Coronary artery (tissue), 2 donors: ENCODE measurements at places on chromosomes 5 and 9.

DNA sequence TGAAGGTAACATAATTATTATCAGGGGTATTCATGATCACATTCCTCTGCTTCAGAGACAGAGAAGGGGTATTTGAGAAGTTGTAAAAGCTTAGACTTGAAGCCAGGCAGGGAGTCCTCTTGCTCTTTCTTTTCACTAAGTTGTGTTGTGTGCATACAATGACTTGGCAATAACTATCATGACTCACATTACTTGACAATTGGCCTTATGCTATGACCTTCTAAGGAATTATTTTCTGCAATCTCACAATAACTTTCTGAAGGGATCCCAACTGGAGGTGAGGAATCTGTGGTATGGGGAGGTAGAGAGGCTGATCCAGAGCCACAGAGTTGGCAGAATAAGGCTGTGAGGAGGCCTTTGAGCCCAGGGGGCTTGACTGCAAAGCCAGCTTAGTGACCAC is 622.3 kb downstream of the MTRR start:
- DNase-seq, result no peak

- no peak for DNase-seq
Observed at GRCh38 chr5:58081435-58081834, 378.5 kb downstream of the PLK2 start.

DNA sequence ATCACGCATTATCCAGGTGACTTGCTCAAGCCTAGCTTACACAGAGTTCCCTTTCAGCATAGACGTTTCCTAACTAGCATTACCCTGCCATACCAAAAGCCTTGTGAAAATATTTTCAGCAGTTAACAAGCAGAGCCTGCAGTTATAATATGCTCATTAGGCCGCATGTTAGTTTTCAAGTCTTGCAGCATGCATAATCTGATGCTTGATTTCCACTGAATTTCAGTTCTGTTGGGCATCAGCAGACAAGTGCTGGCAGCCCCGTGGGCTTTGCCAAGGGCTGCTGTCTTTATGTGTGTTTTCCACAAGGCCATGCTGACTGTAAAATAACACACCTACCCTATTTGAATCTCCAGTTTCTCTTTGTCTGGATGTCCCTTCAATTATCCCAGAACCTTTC is 491.0 kb upstream of the WWC1 start:
- DNase-seq, result no peak

DNA sequence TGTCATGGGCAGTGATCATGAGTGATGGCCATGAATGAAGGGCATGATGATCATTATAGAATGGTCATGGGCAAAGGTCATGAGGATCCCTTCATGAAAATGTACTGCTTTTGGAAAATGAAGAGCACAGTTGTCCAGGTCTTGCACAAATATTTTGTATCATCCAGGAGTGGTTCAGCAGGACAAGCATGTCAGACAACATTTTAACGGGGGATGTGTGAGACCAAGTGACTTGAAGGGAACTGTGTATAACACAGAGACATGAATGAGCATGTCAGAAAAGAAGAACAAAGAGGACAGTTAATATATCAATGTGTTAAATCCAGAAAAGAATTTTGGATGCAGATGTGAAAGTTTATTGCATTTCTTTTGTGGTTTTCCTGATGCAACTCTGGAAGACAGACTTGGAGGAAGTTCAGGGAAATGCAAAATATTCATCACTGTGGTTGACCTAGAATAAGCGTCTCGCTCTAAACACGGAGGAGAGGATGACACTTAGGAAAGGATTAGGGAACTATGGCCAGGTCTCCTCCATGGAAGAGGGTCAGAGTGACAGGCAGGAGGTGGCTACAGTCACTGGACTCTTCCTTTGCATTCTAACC is 116.1 kb upstream of the IRX4 start:
- no peak for DNase-seq

DNA sequence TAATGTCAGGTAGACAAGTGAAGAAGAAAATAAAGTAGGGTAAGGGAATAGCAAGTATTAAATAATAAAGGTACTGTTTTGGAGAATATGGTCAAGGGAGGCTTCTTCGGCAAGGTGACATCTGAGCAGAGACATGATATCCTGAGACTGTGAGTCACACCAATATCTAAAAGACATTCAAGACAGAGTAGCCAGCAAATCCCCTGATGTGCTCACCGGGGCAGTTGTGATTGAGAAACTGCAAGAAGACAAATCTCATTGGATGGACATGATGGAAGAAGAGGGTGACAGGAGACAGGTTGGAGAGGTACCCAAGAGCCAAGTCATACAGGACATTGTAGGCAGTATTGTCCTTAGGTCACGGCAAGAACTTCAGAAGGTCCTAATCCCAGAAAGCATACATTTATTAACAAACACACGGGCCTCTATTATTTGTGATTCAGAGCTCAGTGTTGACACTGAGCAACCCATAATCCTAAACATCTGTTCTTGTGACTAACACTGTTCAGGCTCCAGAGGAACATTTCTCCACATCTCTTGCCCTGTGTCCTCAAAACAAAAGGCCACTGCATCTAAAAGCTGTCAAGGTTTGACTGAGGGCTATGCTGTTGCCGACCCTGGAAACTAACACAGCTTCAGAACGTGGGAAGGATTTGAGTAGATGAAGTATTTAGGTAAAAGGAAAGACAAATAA is 258.7 kb upstream of the CLINT1 start:
- no peak for DNase-seq

DNA sequence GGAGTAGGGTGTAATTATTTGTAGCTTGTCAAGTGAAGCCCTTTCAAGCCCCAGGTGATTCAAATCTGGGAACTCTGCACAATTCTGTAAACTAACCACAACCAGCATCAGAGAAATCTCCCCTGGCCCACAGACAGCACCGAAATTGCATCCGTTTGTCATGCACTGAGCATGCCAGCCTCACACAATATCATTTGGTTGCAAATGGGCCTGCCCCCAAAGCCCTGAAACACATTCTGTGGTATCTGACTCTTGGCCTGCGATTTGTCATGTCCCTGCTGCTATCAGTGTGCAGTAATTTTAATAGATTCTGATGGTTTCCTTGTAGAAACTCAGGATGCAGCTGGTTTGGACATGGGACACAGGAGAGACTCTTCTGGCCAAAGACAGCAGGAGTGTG is 35.3 kb downstream of the SNX24 start:
- DNase-seq, result no peak

DNA sequence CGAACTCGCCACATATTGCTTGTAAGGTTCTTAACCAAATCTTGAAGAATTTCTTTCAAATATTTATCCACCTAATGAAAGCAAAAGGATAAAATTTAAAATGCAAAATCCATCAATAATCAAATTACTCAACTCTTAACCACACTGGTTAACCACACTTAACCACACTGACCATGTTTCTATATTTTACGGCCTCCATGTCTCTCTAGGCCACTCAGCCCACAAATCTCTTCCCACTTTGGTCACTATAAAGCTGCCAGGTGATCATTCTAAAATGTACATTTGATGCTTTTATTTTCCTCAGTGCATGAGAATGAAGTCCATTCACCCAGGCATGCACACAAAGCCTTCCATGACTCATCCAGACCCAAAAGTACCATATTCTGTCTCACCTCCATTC is 56.4 kb upstream of the OR2K2 start:
- DNase-seq, result no peak

GRCh38 chr5:77590347-77590746 is 48.2 kb downstream of the OTP start:
- DNase-seq, result no peak

DNA sequence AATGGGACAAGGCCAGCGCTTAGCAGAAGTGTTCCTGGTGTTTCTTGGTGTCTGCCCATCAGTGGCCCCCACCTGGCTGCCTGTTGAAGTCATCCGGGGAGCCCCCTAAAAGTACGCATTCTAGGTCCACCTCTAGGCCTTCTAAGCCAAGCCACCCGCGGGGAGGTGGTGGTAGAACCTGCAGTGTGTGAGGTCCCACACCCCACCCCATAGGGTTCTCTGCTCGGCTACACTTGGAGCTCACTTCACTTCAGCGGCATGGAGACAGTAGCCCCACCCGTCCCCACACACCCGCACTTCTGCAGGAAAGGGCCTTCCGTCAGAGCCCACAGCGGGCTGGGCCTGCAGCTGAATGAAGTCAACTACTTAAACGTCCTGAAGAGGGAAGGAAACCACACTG is 29.6 kb upstream of the FCN2 start:
- DNase-seq, result no peak

DNA sequence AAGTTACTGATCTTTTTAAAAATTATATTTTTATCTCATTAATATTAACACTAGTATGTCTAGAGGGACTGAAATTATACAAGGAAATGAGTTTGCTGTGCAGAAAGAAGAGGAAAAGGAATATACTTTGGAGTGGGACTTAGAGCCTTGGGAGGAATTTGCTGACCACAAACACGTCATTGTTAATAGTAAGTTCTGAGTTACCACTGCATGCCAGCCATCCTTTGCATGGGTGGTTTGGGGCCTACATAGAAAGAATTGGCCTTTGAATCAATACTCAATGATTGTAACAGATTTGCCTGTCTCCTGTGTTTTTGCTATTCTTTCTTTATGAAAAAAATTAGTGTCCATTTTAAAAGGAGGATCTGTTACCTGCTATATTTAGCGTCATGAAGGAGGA is 232.6 kb upstream of the TNC start:
- DNase-seq, result no peak

DNA sequence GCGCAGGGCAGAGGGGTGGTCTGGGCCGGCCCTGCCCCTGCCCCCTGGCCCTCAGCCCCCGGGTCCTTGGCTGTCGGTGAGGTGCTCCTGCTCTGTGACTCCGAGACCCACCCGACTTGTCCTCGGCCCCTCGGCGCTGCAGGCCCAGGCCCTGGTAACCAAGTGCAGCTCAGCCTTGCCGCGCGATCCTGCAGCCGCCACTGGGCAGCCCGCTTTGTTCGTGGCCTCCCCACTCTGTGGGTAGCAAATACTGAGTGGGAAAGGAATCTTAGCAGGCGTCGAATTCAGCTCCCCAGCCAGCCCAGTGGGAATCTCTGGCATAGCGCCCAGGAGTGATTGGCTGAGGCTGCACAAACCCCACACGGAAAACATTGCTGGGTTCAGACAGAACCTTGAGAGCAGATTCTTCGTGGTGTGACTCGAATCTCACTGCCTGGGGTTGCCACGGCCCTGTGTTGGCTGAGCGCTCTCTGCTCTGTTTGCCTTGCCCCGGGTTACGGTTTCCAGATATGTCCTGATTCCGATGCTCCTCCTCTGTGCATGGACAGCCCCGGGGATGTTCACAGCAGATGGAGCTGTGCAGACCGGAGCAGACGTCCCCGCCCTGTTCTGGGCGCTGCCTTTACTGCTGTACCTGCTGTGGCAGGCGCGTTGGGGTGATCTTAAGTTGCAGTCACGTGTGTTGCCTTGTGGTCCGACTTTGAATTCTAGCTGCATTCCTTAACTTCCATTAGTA is 13.4 kb upstream of the EXOC3 start:
- DNase-seq, result no peak

- no peak for DNase-seq
Observed at GRCh38 chr5:146765089-146765832, 113.3 kb downstream of the PPP2R2B start.

GRCh38 chr5:126763371-126763770 is 13.6 kb upstream of the LMNB1 start:
- no peak for DNase-seq

DNA sequence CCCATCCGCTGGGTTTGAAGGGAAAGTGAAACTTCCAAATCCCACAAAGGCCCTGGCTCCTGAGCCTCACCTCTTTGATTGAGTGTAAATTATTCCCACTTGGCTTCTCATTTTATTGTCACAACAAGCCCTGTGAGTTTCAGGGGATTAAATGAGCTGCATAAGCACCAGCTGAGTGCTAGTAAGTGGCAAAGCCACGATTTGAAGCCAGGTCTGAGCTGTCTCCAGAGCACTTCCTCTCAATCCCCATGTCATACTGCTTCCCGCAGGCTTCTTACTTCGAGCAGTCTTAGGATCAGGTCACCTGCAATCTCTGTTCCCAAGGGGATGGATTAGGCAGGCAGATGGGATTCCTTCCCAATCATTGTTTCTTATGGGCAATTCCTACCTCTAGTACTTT is 18.0 kb downstream of the RPS14 start:
- DNase-seq, result no peak

DNA sequence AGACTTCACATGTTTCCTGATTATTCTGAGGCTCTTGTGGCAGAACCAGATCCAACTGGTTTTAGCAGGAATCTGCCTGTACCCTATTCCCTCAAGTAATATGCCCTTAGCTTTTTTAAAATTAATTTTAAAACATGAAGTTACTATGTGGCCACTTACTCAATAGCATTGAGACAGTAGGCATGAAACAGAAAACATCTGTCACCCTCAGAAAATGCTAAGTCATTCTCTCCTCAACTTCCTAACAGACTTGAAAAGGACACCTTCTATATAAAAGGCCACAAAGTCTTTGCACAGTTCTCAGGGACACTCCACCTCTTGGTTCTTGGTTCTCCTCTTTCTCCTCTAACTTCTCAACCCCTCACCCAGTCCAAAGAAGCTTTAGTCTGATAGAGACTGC is 277.8 kb downstream of the RAB3C start:
- no peak for DNase-seq

DNA sequence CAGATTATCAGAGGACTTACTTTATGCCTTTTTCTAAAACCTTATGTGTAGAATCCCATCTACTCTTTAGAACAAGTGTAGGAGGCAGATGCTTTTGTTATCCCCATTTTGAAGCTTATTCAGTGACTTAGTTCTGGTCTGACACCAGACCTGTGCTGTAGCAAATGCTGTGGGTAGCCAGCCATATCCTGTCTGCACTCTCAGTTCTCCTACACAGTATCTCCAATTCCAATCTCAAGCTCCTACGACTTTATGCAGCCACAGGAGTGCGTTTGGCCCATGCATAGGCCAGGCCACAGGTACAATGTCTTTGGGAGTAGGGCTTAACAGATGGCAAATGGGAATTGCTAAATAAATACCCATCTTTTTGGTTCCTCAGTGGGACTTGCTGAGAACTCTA is 292.6 kb downstream of the MCTP1 start:
- no peak for DNase-seq

- no peak for DNase-seq
Observed at GRCh38 chr5:59607138-59607765, 286.3 kb downstream of the PDE4D start.

- DNase-seq, result no peak
Observed at GRCh38 chr5:42810834-42811590, 680 bp downstream of the SELENOP start.

GRCh38 chr9:110768886-110769285 is 100.3 kb downstream of the MUSK start:
- DNase-seq, result no peak

- no peak for DNase-seq
Observed at GRCh38 chr5:142853682-142854081, 83.5 kb downstream of the ARHGAP26 start.

GRCh38 chr5:7331131-7331530 is 64.8 kb upstream of the ADCY2 start:
- DNase-seq, result no peak

DNA sequence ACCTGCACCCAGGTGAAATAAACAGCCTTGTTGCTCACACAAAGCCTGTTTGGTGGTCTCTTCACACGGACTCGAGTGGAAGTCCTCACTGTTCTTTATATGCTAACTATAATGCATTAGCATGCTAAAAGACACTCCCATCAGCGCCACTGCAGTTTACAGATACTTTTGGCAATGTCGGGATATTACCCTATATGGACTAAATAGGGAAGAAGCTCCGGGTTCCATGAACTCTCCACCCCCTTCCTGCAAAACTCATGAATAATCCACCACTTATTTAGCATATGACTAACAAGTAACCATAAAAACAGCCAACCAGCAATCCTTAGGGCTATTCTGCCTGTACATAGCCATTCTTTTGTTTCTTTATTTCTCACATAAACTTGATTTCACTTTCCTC is 426.2 kb upstream of the PTPRD start:
- no peak for DNase-seq

GRCh38 chr9:134611046-134611445 is 30.6 kb upstream of the COL5A1 start:
- DNase-seq, result peak; percentile 40
